ENCODE measurements at places on chromosomes 7 and 10.

- no peak for DNase-seq
Observed at GRCh38 chr10:123882681-123883445, 8.7 kb downstream of the CPXM2 start.

DNA sequence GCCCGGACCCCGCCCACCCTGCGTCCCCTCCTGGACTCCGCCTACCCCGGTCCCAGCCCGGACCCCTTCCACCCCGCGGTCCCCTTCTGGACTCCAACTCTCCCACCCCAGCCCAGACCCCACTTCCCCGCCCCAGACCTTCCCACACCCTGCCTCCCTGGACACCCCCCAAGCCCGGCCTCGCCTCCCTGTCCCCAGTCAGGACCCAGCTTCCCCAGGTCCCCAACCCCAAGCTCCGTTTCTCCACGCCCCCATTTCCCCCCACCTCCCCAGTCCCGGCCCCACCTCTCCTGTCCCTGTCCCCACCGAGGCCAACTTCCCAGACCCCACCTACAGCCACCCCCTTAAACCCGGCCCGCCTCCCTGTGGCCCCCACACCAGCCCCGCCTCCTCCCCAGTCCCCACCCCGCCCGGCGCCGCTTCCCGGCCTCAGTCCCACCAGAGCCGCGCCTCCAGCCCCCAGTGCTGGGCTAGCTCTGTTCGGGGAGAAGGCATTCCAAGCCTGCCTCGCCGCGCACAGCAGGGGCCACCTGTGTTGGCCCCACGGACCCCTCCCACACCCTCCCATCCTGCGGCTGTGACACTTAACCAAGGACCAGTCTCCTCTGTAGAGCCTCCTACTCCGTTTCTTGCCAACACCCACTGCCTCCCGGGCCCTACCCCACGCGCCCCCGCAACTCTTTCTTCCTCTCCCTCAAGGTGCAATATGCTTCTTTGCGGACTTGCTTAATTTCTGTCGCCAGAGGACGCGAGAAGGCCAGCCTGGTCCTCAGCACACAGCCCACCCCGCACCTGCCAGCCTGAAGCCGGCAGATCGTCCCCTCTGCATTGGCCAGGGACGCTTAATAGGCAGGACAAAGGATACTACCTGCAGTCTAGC lies 736 bp upstream of the ITIH5 start:
- no peak for DNase-seq

DNA sequence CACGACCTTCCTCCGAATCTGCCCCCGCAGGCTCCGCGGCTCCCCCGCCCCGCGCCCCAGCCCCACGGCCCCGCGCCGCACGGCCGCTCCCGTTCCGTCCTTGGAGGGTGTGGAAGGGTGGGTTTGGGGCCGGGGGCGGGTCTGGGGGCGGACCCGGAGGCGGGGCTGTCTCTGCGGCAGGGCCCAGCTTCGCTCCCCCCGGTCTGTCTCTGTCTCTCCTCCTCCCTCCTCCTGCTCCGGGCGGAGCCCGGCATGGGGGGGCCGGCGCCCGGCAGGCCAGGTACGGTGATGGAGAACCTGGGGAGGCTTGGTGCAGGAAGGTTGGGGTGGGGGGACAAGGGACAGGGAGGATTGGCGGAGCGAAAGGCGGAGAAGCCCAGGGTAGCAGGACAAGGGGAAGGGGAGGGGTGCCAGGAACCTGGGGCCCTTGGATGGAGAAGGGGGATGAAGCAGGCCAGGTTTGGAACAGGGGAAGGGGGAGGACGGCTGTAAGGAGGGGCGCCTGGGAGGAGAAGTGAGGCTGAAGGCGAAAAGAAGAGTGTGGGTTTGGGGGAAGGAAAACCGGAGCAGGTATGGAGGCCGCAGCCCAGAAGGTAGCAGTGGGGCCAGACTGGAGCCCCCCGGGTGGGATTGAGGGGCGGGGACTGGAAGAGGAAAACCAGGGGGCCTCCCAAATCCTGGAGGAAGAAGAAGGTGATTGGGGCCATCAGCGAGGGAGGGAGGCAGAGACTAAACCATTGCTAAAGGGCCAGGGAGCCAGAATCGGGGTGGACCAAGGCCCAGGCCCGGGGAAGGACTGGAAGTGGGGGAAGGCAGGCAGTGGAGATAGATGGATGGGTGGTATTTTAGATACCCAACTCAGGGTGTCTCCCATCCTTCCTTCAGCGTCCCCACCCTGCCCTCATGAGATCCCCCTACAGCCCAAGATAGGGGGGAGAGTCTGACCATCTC lies at the start of gene NYAP1:
TSS of gene NYAP1 (plus strand) at position 206 of the 951 bp plus-strand sequence. CDS start 1,385 bp downstream, outside the sequence.
- DNase-seq = peak; percentile 8

GRCh38 chr7:100247152-100247757 lies 27.5 kb downstream of the PVRIG start:
- peak; percentile 66 for DNase-seq

- no peak for DNase-seq
Observed at GRCh38 chr10:128964100-128964403, 503.0 kb upstream of the MGMT start.

- no peak for DNase-seq
Observed at GRCh38 chr7:38070718-38071117, 107.3 kb upstream of the STARD3NL start.

DNA sequence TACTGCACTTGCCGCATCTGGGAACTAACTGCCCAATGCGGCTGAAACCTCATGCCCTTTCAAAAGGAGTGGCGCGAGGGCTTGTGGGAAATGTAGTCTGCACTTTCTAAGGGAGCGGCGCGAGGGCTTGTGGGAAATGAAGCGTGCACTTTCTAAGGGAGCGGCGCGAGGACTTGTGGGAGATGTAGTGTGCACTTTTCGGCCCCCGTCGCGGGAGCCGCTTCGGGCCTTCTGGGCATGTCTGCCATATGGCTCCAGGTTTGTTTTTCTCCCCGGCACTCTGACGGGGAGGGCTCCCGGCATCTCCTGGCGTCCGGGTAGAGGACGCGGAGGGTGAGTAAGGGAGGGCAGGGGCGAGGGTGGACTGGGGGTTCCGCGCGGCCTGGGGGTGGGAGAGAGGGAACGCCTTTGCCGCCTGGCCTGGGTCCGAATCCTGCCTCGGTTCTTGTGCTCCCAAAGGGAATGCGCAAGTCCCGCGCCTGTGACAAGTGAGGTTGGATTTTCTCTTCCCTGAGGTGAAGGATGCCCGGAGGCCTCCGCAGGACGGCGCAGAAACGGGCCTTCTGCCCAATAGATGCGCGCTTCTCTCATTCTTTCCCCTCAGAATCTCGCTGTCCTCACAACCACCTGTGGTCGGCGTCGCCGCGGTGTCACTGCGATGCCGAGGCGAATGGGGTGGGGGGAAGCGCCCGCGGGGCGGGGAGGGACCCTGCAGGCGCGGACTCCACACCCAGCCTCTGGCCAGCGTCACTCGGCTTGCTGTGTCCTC lies at the start of gene ZNF37A:
TSS of gene ZNF37A (plus strand) at position 180 of the 769 bp plus-strand sequence. CDS start 2,281 bp downstream, outside the sequence.
- peak; percentile 51 for DNase-seq

DNA sequence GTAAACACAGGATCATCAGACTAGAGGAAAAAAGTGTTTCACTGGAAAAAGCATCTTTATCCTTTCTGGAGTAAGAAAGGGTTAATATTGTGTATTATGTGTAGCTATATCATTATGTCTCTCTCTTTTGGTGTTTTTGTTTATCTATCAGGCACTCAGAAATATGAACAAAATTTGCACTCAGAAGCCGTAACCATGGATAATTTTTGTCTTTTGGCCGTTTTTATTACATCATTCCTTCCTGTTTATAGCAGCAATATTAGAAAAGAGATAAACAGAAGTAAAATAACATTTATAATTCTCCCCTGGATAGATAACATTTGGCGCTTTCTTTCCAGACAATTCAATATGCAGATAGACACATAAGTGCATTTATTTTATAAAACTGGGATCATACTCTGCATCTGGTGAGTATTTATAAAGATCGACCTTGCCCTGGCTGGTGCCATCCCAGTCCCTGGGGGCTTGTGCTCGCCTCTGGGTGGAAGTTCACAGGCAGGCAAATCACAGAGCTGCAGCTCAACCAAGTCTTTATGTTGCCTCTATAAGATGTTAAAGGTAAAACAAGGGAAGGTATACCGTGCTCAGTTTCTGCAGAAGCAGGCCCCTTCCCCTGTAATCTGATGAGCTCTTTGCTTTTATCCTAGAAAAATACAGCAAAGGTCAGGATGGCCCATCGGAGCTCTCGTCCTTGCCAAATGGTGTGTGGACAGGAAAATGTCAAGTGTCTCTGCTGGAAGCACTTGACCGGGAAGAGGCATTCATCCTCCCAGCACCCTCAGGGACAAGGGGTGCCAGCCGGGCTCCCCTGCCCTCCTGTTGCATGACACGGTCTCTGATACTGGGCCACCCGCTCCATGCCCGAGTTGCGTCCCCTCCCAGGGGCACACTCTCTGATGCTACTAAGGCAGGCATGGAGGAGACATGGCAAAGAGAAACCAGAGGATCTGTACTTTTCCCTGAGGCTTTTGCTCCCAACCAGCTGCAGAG lies 43.9 kb downstream of the PYROXD2 start:
- DNase-seq = no peak

GRCh38 chr7:36349626-36350025 lies 40.0 kb upstream of the ANLN start:
- DNase-seq = no peak

DNA sequence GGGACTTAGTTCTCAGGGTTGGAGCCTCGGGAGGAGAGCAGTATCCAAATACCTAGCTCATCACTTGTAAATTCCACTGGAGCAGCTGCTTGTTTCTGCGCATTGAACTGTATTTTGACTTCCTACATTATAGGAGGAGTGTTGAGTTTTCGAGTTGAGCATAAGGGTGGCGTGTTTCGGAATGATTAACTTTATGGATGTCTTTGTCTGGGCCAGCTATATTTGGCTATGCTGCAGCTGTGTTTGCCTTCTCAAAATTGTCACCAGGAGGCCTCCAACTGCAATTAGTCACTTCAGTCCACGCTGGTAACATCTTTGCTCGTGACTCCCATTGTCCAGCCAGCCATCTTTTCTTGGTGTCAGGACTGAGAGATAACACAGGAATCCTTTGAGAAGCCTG lies 9.1 kb downstream of the CELF2 start:
- no peak for DNase-seq

DNA sequence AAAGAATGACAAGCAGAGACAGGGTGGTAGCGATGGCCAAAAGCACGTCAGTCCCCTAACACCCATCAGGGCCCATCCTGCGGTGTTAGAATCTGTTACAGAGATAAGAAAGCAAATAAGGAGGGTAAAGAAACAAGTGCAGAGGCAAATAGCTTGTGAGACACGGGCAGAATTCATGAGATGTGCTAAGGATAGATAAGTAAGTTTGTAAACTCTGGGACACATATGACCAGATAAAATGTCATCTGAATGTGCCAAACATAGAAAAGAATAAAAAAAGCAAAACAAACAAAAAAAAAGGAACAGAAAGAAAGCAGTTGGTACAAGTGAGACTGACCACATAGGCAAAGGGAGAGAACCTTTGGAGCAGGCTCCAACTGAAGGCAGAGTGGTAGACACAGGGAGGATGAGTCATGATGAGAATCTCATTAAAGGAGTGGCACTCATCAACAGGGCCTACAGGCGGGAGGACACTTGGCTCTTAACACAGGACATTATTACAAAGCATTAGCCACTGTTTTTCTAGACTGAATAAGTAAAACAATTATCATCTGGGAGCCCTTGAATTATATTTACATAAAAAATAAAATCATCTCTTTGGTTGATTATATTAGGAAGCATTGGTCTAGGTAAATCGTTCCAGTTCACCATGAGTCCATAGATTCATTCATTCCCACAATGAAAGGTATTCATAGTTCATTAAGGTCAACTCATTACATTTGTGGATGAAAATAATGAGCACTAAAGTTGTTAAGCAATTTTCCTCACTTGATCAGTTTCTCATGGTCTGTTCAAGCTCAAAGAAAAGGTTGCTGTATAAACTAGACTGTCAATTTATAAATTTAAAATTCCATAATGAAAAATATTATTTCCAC lies 21.5 kb upstream of the EPHB6 start:
- no peak for DNase-seq

DNA sequence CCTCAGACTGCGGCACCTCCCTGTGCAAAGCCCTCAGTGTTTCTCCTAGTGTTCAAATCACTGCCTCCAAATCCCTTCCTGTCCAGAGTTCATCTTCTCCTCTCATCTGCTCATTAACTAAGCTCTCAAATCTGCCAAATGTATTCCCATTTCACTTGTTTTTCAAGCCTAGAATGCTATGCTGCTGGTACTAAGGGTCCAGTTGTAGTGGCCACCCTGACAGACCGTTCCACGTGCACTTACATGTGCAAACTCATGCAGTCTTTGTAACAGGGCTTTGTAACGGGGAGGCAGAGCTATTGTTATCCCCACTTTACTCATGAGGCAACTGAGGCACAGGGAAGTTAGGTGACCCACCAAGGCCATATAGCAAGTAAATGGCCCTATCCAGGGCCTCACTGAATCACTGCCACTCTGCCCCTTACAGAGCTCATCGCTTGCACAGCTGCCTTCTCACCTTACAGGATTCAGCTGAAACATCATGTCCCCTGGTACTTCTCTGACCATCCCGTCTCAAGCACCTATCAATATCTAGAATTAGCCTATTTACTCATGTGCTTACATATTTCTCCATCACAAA lies 153.0 kb upstream of the PDE1C start:
- no peak for DNase-seq

- no peak for DNase-seq
Observed at GRCh38 chr10:73168465-73168803, 515 bp downstream of the FAM149B1 start.

DNA sequence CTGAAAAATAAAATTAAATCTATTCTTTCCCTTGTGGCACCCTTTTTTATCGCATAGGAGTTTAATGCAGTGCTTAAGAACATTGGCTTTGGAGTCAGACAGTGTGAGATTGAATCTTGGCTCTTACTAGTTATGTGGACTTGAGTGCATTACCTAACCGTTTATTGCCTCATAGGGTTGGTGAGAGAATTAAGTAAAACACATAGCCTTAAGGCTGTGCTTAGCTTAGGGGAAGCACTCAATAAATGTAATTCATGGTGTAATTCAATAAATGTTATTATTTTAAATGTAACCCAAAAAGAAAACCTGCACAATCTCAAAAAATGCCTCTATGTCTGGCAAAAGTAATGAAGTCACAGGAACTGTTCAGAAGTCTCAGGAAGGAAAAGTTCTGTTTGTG lies 2.7 kb downstream of the STK17A start:
- no peak for DNase-seq

GRCh38 chr7:137304624-137305235 lies 38.8 kb downstream of the PTN start:
- DNase-seq = no peak

DNA sequence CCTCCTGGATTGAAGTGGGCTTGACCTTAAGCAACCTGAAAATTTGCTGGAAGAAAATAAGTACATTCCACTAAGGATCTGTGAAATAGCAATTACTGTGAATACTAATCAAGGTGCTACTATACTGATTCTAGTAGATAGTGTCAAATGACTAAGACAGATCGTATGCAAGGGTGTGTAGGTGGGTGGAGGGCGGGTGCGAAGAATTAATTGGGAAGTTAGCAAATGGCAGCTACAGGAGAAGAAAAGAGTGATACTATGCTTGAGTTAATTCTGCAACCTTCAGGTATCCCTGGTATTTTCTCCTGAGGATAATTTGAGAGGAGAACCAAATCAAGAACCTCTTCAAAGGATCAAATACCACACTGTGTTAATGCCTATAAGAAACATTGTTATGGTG lies 501.9 kb downstream of the INHBA start:
- no peak for DNase-seq

Measured in NCI-H1417 treated with DMSO at 0.1 percent for 48 hours (cell line).